ENCODE measurements at places on chromosomes 1 and 21. TPM values are rescaled to one million over a fixed set of nuclear protein-coding genes. Genes with fewer than 3 reads are reported as not detected.

Gene PALMD
- 21.5 TPM for total RNA-seq

Gene POU2F1
- total RNA-seq = 15.3 TPM

Gene LCE3E
- total RNA-seq = not detected

Gene CCDC24
- total RNA-seq = 5.3 TPM

Gene OR6K3
- 2.3 TPM for total RNA-seq

Gene KLF17
- total RNA-seq = 0.52 TPM

Gene HTR6
- not detected for total RNA-seq

Gene LINGO4
- 0.29 TPM for total RNA-seq

Gene UBL4B
- not detected for total RNA-seq

DNA sequence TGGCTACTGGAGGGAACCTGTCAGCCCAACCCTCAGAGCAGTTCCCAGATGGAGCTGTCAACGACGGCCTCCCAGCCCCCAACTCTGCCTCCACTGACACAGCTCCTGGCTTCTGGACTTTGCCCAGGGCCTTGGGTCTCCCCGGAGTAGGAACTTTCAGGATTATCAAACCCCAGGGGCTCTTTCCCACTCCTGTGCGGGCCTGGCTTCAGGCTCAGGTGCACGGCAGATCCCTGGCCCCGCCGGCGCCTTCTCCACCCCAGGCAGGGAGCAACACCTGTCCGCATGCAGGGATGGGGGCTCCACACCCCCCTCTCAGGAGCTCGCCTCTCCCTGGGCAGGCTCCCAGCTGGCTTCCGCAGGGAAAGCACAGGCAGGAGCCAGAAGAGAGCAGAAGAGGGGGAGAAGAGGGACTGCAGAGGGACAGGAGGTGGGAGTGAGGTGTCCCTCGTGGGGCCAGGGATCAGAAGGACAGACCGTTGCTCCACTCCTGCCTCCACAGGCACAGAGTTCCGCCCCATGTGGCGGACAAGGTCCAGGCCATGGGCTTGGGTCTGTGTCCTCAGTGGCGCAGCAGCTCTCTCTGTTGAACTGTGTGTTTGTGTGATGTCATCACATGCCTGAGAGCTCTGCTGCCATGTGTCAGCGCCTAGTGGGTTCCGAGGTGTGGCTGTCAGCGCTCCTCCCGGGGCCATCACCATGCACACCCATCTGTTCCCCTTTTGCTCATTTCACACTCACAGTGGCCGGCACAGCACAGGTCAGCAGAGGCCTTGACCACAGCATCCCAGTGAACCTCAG is 107.7 kb downstream of the PDE9A start:
- no peak for DNase-seq

GRCh38 chr1:175511496-175511895 is 231.9 kb downstream of the TNR start:
- DNase-seq = no peak

GRCh38 chr1:106178791-106179190 is 877.7 kb upstream of the PRMT6 start:
- DNase-seq = no peak

- no peak for DNase-seq
Observed at GRCh38 chr1:60111716-60112115, 38.1 kb upstream of the C1orf87 start.

GRCh38 chr1:205568135-205568468 is 63.6 kb downstream of the CDK18 start:
- DNase-seq = peak; percentile 31

- no peak for DNase-seq
Observed at GRCh38 chr1:108814343-108815125, 42.4 kb downstream of the AKNAD1 start.

GRCh38 chr1:225823811-225824261 is 13.9 kb downstream of the EPHX1 start:
- no peak for DNase-seq

- no peak for DNase-seq
Observed at GRCh38 chr1:193479187-193479586, 292.8 kb upstream of the B3GALT2 start.

DNA sequence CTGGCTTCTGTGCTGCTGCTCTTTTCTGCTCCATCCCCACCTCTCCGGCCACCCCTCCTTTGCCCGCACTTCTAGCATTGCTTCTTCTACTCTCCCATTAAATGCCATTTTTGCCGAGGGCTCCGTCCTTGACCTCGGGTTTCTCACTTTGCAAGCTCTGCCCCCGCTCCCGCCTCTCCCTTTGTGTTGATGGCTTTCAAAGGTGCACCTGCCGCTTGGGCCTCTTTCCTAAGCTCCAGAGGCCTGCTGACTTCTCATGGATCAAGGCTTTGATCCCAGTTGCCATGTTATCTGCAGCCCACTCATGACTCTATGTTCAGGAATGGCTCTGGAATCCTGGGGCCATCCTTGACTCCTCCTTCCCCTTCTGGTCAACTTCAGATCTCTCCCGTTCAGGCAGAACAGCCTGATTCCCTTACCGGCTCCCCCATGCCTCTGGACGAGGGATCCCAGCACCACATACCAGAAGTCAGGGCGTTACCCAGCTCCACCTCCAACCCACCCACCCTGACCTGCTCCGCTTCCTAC is 54.3 kb downstream of the TLR5 start:
- DNase-seq = no peak

DNA sequence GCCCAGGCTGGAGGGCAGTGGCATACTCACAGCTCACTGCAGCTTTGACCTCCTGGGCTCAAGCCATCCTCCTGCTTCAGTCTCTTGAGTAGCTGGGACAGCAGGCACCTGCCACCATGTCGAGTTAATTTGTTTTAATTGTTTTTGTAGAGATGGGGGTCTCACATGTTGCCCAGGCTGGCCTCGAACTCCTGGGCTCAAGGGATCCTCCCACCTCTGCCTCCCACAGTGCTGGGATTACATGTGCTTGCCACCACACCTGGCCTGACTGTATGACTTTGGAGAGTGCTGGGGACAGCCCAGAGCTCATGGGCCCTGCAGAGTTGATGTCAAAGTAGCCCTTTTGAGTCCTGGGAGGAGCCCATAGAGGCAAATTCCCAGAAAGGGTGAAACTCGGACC is 1.8 kb downstream of the OBSCN start:
- no peak for DNase-seq

GRCh38 chr1:162284206-162284955 is 92.3 kb downstream of the SPATA46 start:
- DNase-seq = no peak

DNA sequence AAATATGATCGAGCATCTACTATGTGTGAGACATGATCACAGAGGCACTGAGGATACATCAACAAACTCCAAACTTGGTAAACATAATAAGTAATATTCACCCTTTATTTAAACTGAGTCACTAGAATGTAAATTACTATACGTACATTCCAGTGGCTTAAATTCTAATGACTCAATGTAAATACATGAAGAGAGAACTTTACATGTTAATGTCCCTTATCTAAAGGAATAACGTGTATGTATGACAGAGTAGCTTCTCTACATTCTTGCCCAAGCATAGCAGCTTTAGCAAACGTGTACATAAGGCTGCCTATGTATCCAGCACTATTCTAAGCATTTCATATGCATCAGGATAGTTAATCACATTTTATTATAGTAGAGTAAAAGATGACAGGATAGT is 111.8 kb upstream of the CYYR1 start:
- DNase-seq = no peak

DNA sequence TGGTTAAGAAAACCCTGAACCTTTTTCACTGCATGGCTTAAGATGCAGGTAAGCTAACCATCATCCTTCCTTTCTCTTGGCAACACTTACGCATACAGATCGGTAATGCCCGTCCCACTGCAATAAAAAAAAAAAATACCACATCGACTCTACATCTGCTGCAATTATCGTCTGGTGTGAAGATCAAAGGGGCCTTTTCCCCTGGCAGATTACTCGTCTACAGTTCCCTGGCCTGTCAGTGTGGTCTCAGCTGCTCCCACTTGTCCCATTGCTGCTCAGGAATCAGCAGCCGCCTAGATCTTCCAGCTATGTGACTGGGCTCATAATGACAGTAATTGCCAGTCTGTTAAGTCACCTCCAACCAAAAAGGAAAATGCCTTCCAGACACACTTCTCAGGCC is 133.1 kb downstream of the SETD4 start:
- DNase-seq = no peak

GRCh38 chr1:145701306-145701862 is 5.8 kb downstream of the PDZK1 start:
- no peak for DNase-seq

GRCh38 chr1:18037651-18038050 is 69.9 kb upstream of the IGSF21 start:
- no peak for DNase-seq

GRCh38 chr1:51612447-51612961 is 4.4 kb upstream of the OSBPL9 start:
- DNase-seq = no peak

DNA sequence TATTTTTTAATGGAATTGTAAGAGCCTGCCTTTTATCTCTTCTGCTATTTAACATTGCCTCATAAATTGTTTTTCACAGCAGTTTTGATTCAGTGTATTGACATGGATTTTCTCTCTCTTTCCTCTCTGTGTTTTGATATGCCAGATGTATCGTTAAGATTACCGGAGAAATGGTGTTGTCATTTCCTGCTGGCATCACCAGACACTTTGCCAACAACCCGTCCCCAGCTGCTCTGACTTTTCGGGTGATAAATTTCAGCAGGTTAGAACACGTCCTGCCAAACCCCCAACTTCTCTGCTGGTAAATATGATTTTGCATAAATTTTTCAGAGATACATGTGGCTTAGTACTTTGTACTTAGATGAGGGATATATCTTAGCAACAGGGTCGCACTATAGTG is 23.1 kb upstream of the DYNLT5 start:
- no peak for DNase-seq

DNA sequence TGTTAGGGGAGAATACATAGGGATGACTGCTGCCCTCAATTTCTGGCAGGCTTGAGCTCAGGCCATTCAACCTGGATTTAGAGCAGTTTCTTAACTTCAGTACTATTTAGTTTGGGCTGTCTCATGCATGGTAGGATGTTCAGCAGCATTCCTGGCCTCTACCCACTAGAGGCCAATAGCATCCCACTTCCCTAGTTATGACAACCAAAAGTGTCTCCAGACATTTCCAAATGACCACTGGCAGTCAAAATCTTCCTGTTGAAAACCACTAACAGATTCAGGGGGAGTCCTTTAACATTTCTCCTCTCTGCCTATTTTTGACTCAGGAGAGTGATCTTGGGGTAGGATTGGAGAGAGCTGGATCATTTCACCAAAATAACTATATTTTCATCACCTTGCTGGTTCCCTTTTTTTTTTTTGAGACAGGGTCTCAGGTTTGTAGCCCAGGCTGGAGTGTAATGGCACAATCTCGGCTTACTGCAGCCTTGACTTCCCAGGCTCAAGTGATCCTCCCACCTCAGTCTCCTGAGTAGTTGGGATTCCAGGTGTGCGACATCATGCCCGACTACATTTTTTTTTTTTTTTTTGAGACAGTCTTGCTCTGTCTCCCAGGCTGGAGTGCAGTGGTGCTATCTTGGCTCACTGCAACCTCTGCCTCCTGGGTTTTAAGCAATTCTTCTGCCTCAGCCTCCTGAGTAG is 8.7 kb downstream of the GNAT2 start:
- no peak for DNase-seq

Data from upper lobe of right lung (tissue), 1 donor.